ENCODE measurements at places on chromosomes 2 and 18.

DNA sequence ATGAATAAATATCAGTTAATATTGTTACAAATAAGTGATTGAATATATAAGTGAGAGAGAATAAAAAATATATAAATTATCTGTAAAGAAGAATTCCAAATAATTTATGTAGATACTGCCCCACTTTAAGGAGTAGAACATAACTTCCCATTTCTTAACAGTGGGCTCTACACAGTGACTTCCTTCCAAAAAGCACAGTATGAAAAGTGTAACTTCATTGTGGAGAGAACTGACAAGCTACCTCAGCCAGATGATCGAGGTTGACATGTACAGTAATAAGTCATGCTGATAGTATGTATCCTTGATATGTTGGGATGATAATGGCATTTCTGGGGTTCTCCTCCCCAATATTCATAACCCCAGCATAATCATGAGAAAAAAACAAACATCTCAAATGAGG is 191.9 kb upstream of the FN1 start:
- no peak for DNase-seq

GRCh38 chr2:8595428-8595805 is 86.4 kb upstream of the ID2 start:
- DNase-seq, result no peak

- no peak for DNase-seq
Observed at GRCh38 chr2:234986876-234987720, 35.3 kb downstream of the SH3BP4 start.

DNA sequence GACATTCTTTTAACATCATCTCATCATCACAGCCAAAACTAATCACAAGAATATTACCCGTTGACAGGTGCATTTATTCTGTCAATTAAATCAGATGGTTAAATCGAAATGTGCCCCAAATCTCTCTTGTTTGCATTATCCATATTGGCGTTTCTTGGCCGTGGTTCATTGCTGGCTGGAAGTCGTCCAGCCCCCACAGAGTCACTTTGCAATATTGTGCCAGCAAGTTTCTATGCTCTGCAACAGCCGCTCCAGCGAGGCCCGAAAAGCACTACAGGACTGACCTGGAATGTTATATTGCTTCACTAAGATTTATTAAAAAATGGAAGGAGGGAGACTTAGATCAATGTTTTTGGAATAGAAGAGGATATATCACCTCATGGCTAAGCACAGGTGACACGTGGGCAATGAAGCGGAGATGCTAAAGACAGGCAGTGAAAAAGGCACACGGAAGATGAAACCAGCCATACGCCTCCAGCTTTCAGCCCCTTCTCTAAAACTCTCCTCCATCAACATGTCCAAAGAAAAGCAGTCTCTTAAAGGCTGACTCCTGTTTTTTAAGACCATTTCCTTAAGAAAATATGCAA is 176.8 kb upstream of the VRK2 start:
- DNase-seq, result no peak

- DNase-seq, result no peak
Observed at GRCh38 chr18:13291299-13291698, 72.7 kb downstream of the LDLRAD4 start.

Data from G401 (cell line).